Foreskin keratinocyte (primary cell): ENCODE measurements at places on chromosomes 1 and 21. TPM values are rescaled to one million over a fixed set of nuclear protein-coding genes. Genes with fewer than 3 reads are reported as not detected.

GRCh38 chr1:39969048-39969447 is 14.1 kb downstream of the MFSD2A start:
- DNase-seq: peak; percentile 70

DNA sequence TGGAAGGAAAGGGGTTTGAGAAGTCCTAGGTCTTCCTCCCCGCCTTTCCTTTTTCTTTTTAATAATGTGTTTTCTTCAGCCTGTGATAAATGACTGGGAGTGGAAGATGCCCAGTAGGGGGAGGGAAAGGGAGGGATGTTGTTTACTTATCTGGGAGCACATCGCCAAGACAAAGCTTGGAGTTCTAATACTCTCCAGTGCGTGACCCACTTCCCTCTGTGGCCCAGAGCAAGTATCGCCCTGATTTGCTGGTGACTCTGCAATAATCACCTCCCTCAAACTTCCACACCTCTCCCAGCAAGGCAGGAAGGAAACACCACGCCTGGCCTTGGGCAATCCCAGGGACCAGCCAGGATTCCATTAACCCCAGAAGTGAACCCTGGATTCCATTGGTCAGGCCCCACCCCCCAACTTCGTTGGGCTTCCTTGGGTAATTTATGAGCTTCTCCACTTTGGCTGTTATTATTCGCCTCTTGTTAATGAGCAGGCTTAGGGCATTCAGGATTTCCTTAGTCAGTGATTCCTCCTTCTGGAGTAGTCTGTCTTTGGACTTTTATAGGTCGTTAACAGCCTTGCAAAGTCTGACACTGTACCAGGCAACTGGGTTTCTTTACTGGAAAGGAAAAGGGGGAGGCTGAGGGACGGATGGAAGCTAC is 24.3 kb upstream of the GRHL3 start:
- peak; percentile 85 for DNase-seq

- no peak for DNase-seq
Observed at GRCh38 chr1:55622074-55622473, 406.9 kb upstream of the USP24 start.

- DNase-seq: no peak
Observed at GRCh38 chr1:117660271-117660965, 54.6 kb downstream of the TENT5C start.

GRCh38 chr1:158002022-158002630 is 8.7 kb downstream of the KIRREL1 start:
- no peak for DNase-seq

- peak; percentile 91 for DNase-seq
Observed at GRCh38 chr1:66436378-66437135, 97.4 kb upstream of the SGIP1 start.

DNA sequence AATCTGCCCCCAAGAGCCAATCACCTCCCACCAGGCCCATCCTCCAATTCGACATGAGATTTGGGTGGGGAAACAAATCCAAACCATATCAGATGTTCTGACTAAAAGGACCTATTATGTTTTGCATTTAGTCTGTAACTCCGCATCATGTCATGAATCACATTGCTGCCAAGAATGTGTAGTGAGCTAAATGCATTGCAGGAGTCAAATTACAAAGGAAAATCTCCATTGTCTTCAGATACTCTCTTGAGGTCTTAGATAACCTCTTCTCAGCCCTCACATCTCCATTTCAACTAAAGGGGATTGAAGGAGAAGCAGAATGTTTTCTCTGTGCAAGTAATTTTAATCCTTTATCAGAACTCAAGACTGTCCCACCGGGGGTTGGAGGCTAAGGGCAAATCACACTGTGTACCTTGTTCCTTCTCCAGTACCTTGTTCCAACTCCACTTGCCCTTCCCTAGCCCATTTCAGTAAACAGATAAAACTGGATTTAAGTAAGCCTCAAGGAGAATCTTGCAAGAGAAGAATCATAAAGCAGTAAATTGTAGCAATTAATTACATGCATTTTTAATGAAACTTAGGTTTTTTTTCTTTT is 34.1 kb downstream of the EXTL2 start:
- DNase-seq: peak; percentile 48

DNA sequence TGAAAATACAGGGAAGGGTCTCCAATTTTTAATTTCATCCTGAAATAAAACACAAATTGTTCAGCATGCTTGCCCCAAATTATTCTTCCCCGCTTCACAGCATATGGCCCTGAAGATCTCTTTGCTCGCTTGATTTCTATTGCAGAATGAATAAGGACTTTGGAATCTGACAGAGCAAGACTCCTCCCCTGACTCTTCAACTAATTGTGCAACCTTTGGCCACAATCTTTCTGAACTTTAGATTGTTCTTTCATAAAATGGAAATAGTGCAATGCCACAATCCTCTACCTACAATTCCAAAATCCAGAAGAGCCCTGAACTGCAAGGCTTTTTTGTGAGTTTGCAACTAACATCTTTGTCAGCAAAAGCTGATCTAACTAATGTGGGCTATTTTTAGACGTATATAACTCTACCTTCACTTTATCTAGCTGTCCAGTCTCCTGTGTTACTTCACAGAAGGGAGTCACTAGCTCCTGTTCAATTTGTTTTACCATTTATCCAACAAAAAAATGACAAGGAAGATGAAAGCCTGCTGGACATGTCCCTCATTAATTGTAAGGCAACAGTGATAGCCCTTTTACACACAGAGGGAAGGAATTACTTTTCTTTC is 13.4 kb downstream of the RNASEL start:
- peak; percentile 30 for DNase-seq

GRCh38 chr21:45888386-45889009 is 93.1 kb upstream of the COL6A1 start:
- DNase-seq: no peak

GRCh38 chr1:10045480-10046355 is 13.0 kb downstream of the UBE4B start:
- no peak for DNase-seq

DNA sequence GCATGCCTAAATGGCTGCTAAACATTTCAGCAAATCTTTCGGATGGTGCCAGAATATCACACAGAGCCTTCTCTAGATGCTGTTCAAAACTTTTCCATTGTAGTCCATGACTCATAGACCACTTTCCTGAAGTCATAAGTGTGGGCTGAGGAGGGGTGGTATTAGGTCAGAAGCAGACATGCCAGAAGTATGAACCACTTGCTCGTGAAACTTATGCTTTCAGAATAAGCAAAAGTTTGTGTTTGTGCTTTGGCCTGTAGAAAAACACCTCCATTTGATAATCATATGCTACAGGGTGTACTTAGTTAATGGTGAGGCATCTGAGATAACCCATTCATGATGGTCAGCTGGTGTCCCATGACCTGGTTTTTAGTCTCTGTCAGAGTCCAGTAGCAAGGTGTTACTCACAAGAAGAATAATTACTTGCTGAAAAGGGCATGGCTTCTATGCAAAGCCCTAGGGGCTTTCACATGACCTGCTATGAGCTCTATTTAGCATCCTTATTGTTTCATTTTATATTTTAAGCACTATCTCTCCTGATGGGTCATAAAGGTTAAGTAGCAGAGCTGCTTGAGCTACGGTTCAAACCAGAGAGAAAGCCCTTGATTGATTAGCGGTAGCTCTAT is 183.1 kb upstream of the IVNS1ABP start:
- peak; percentile 74 for DNase-seq

DNA sequence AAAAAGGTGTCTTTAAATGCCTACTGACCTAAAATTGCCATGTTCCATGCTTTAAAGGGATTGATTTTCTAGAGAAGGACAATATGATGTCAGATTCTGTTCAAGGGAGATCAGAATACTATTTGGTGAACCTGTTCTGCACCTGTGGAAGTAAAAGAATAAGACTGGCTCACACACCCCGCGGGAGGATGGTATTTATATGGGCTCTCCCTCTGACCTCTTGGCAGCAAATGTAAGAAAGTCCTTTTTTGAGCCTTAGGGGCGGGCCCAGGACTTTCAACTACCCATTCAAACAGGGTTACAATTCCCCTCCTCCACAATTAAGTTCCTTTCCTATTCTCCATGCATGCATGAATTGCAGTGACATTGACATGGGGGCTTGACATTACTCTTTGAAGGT is 42.1 kb downstream of the WASF2 start:
- DNase-seq: no peak

DNA sequence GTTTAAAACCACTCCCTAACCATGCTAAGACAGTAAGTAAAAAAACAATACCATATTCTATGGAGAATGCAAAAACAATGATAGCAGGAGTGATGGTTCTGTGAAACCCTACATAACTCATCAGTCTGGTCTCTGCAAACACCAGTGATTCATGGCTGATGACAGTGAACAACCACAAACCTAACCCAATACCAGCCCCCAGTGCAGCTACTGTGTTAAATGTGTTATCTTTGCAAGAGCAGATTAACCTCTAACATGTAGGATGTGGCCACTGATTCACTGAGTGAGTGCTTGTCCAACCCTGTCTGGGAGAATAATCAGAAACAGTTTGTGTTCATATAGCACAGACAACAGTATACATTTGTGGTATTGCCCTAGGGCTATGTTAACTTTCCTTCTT is 100.2 kb upstream of the COG2 start:
- peak; percentile 95 for DNase-seq

DNA sequence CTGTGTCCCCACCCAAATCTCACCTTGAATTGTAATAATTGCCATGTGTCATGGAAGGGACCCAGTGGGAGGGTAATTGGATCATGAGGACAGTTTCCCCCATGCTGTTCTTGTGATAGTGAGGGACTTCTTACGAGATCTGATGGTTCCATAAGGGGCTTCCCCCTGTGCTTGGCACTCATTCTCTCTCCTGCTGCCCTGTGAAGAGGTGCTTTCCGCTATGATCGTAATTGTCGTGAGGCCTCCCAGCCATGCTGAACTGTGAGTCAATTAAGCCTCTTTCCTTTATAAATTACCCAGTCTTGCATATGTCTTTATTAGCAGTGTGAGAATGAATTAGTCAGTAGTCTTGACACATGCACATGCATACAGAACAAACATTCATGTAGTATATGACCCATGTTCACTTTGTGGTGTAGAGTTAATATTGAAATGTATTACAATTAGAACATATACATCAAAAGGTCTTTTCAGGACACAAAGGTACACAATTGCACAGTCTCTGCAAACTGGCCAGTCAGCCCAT is 16.9 kb upstream of the IFI16 start:
- no peak for DNase-seq

DNA sequence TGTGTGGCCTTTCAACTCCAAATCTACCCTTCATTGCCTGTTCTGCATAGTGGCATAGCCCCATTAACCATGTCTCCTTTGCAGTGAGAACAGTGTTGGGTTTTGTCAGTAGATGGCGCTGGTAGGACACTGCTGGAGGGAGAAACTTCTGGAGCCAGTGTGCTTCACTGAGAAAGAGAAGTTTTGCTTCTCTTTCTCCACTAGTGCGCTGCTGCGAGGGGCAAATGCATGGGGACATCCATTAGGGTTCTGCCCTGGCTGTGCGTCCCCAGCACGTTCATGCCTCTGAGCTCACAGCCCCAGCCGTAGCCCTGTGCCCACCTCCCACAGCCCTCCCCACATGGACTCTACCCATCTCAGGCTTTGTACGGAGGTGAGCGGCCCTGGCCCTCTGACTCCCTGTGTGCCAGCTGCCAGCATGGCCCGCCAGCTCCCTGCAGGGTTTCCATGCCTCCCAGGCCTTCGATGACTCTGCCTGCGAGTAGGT is 53.1 kb downstream of the RIMS3 start:
- peak; percentile 25 for DNase-seq

GRCh38 chr1:156502894-156503697 is 2.5 kb upstream of the MEF2D start:
- DNase-seq: peak; percentile 92

- no peak for DNase-seq
Observed at GRCh38 chr1:73096841-73097240, 814.5 kb upstream of the NEGR1 start.

GRCh38 chr1:204092632-204093420 is 19.9 kb downstream of the SOX13 start:
- DNase-seq: no peak

DNA sequence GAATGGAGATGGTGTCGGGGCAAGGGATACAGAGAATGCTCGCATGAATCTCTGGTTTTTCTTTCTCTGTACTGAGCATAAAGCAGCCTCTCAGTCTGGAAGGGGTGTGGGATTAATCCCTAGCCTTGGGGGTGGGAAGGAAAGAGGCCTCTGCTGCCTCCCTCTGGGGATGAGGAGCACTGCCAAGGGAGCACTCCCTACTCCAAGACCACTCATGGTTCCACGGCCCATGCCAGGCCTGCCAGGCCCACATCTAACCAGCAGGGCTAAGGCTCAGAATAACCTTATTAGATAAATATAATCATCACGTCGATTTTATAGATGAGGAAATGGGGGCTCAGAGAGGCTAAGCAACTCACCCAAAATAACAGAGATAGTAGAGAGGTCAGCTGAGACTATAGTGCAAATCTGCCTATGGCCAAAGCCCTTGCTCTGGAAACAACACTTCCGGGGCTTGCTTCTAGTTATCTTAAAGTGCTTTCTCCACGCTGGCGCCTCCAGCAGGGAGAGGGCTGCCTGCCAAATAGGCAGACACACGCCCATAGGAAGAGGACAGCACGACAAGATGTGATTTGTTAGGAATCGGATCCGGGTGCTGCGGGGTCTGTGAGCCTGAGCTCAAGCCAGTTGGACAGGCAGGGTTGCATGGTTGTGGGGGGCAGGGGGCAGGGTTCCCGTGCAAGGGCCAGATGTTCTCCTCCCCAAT is 522 bp downstream of the TEX35 start:
- DNase-seq: no peak

DNA sequence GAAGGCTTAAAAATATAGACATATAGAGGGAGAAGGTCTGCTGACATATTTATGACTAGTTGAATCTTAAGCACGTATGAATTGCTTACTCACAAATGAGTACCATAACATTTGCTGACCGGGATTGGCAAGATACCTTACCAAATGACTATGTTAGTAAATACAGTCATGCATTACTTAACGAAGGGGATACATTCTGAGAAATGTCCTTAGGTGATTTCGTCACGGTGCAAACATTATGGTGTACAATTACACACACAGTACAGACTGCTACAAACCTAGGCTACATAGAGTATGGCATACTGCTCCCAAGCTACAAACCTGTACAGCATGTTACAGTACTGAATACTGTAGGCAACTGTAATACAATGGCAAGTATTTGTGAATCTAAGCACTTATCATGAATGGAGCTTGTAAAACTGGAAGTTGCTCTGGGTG is 19.4 kb upstream of the UBE2U start:
- peak; percentile 77 for DNase-seq

DNA sequence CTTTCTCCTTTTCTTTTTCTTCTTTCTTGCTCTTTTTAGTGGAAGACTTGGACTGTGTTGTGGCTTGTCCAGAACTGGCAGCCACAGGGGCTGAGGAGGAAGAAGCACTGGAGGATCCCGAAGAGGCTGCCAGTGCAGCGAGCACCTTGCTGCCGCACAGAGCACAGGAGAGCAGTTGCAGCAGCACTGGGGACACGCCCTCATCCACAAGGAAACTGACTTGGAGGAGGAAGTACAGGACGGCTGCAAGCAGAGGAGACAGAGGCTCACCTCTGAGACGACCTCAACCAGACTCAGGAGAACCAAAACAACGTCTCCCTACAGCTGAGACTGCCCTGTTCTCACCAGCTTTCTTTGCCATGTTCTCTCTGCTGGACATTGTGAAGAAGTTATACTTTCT is 88.9 kb downstream of the UBR4 start:
- DNase-seq: no peak

Gene KCNJ6
- polyA plus RNA-seq: not detected in 2 replicates

Gene ST6GALNAC5
- 8.0 and 9.8 TPM in 2 replicates for polyA plus RNA-seq

Gene LIN28A
- not detected in 2 replicates for polyA plus RNA-seq

Gene PTPN22
- 0.03 and 0.17 TPM in 2 replicates for polyA plus RNA-seq

Gene REN
- polyA plus RNA-seq: 0.06 and 0.10 TPM in 2 replicates

Gene G0S2
- 22.5 and 29.7 TPM in 2 replicates for polyA plus RNA-seq

Gene LCK
- polyA plus RNA-seq: 0.81 and 0.91 TPM in 2 replicates

Gene NBPF4
- not detected in 2 replicates for polyA plus RNA-seq

Gene LMX1A
- not detected in 2 replicates for polyA plus RNA-seq

Gene GSTM1
- 41.0 and 45.9 TPM in 2 replicates for polyA plus RNA-seq
